ENCODE measurements at places on chromosomes 4 and X. TPM values are rescaled to one million over a fixed set of nuclear protein-coding genes. Genes with fewer than 3 reads are reported as not detected.

DNA sequence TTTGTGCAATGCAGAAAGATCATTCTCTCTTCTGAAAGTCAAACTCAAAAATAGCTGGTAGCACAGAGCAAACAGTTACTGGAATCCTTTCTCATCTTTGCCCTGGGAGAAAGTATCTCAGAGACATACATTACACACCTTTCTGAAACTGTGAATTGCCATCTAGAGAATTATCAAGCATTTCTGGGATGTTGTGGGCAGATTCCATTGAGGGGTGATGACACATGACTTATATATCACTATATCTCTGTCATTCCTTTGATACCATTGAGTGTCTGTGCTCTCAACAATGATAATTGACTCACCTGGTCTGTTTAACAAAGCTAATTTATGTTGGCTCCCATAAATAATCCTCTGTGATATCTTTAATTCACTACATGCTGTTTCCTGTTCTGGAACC lies 13.0 kb downstream of the SLIT2 start:
- DNase-seq, result no peak

GRCh38 chr4:185752872-185753271 lies 59.1 kb downstream of the SORBS2 start:
- DNase-seq, result no peak

CT45A3 gene
- total RNA-seq, result not detected

TSPAN5 gene
- 138 TPM for total RNA-seq

DNA sequence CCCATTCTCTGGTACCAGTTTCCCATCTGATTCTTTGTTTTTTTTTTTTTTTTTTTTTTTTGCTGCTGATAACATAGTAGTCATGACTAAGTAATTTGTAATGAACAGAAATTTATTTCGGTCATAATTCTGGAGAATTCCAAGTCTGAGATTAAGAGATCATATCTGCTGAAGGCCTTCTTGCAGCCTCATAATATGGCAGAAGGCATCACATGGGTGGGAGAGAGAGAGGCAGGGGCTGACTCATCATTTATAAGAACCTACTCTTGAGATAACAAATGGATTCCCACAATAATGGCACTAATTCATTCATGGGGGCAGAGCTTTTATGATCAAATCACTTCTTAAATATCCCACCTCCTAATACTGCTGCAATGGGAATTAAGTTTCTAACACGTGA lies 1034.3 kb downstream of the STIM2 start:
- no peak for DNase-seq

ELMOD2 gene
- 35.1 TPM for total RNA-seq

- no peak for DNase-seq
These were observed 64.5 kb downstream of the GPRIN3 start for GRCh38 chr4:89242864-89243732.

MAGEA11 gene
- total RNA-seq, result not detected

DCAF8L2 gene
- total RNA-seq, result not detected

- no peak for DNase-seq
These were observed 121.9 kb downstream of the BEND2 start for GRCh38 chrX:18098763-18099162.

PAGE5 gene
- not detected for total RNA-seq

- DNase-seq, result no peak
These were observed 38.9 kb downstream of the GATB start for GRCh38 chr4:151721916-151722315.

NXF3 gene
- total RNA-seq, result not detected

Data from dermis blood vessel endothelial cell (primary cell).